Activated CD4-positive, alpha-beta T cell treated with anti-CD3 and anti-CD28 coated beads, Interleukin-2, amount 50 U/mL, for 1 hour (primary cell): ENCODE measurements at places on chromosomes 11 and 22.

- no peak for DNase-seq
Observed at GRCh38 chr11:3164552-3165151, 458 bp downstream of the OSBPL5 start.

- no peak for DNase-seq
Observed at GRCh38 chr11:117435326-117435725, 107.7 kb downstream of the CEP164 start.

- no peak for DNase-seq
Observed at GRCh38 chr11:1381793-1382425, 7.8 kb upstream of the BRSK2 start.

DNA sequence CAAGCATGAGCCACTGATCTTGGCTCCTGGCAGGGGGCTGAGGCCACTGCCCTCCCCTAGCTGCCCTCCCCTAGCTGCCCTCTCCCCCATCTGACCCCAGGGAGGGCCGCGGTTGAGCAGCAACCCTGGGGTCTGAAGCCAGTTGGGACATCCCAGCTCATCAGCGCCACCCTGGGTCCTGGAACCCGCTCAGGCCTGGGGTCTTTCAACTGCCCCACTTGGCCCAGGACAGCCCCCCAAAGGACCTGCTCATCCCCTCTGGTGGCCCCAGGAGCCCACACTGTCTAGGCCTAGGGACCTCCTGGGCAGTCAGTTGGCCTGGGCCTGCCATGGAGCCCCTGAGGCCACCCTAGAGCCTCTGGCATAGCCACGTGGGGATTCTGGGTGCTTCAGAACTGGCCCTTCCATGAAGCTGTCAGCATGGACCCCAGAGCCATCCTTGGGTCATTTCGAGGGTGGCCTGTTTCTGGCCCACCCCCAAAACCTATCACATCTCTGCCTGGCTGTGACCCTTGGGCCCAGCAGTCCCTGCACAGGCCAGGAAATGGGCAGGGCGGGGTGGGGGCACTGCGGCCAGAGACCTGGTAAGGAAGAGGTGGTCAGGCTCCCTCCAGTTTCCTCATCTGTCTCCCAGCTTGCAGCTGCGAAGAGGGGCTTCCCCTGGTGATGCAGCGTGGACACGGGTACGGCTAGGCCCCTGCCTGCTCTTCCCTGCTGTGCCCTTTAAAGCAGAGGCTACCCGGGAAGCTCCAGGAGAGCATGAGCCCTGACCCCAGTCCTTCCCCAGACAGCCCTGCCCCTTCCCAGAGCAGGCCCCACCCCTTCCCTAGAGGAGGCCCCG lies 37.9 kb downstream of the MUC2 start:
- DNase-seq = no peak

GRCh38 chr22:36452250-36452977 lies 29.0 kb downstream of the TXN2 start:
- DNase-seq = no peak

DNA sequence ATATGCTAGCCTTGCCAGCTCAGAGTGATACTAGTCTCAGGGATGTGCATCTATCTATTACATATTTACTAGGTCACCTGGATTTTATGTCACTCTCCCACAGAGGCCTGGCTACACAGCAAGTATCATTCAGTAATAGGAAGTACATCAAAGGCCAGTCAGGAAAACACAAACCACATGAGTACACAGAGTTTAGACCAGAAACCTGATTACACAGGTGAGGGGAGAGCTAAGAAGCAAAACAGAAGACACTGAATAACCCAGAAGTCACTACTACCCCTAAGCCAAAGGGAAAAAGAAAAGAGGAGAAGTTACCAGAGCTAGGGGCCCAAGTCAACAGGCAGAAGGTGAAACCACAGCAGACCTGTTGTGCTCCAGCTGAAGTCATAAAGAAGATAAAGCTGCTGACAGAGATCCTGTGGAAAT lies 13.3 kb downstream of the LPXN start:
- no peak for DNase-seq

DNA sequence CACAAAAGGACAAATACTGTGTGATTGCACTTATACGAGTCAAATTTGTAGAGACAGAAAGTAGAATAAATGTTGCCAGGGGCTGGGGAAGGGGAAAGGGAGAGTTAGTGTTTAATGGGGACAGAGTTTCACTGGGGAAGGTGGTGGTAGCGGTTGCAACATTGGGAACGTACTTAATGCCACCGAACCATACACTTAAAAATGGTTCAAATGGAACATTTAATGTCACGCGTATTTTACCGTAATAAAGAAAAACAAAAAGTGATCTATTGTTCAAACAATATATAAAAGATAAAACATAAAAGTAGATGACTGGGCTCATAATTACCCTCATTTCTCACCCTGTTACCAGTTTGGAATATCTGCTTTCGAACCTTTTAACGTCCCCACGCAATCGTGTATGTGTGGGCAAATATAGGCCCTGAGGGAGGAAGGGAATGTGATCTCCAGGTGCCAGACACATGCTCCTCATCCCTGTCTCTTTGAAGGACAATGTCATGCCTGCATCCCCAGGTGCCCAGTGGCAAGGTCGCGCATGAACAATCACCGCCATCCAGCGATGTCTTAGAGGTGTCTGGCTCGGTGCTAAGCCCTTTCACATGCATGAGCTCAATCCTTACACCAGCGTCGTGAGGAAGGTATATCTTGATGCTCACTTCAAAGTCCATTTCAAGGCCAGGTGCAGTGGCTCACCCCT lies 35.3 kb downstream of the LIF start:
- DNase-seq = no peak
